ENCODE measurements at places on chromosomes 7 and 10.

GRCh38 chr10:132884041-132884440 is 58.3 kb downstream of the CFAP46 start:
- DNase-seq = no peak

- no peak for DNase-seq
Measured at GRCh38 chr10:46229144-46229563, 57.6 kb upstream of the ANTXRL start.

- DNase-seq = no peak
Measured at GRCh38 chr7:95204618-95205017, 119.7 kb downstream of the PON1 start.

DNA sequence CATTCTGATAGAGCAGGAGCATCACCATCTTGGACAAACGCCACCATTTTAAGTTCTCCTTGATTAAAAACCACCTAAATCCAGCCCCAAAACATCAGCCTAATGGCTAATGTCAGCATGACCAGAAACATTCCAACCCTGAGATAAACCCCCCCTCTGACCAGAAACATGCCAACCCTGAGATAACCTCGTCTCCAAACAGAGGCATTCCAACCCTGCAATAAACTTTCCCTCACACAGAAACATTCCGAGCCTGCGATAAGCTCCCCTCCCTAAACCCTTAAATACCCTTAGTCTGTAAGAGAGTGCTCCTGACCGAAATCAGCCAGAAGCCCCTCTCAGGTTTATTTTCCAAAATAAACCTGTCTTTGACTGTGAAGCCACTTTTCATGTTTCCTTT is 76.5 kb downstream of the ADARB2 start:
- no peak for DNase-seq

DNA sequence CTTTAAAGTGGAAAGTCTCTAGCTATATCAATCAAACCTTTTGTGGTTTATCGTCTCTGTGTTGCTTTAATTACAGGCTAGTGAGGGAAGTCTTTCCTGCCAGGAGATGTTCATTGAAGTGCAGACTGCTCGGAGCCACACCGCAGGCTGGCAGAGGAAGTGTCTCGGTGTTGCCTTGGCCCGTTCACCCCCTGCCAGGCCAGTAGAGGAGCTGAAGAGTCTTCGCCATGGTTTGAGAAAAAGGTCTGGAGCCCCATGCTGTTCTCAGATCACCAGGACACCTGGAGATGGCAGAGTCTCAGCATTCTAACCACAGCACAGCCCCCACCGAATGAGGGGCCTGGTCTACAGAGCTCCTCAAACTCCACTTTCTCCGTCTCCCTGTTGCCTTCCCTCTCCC is 275.9 kb upstream of the PLPP4 start:
- no peak for DNase-seq

DNA sequence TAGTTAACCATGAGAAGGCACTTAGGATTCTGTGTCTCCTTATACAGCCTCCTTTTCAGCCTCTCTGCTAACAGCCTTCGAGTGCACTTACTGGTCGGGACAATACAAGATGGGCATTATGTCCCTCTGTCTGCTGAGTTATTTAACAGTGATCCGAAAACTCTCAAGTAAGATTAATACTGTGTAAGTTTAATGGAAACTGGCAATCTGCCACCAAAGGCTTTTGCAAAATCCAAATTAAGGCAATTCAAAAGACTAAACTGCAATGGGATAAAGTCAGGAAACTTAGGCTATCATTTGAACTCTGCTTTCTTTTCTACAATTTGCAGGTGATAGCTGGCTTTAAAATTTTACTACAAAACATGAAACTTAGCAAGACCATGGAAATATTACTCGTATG is 477.8 kb downstream of the TFEC start:
- no peak for DNase-seq

- DNase-seq = no peak
Measured at GRCh38 chr7:75866489-75867389, 12.1 kb upstream of the RHBDD2 start.

DNA sequence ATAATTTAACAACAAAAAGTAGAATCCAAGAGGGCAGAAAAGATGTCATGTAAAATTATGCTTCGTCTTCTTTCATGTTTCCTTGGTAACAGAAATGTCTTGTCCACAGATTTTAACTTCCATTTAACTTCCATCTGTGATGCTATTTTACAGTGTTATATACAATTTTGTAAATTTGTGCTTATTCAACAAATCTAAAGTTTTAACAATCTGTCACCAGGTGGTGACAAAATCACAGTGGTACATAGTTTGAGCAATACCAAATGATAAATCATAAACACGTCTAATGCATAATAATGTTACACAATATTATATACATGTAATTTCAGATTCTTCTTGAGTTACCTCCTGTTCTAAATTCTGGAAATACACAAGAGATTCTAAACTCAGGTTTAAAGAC is 784.4 kb upstream of the CELF2 start:
- no peak for DNase-seq

GRCh38 chr7:70711452-70711851 is 420.5 kb upstream of the GALNT17 start:
- DNase-seq = no peak

DNA sequence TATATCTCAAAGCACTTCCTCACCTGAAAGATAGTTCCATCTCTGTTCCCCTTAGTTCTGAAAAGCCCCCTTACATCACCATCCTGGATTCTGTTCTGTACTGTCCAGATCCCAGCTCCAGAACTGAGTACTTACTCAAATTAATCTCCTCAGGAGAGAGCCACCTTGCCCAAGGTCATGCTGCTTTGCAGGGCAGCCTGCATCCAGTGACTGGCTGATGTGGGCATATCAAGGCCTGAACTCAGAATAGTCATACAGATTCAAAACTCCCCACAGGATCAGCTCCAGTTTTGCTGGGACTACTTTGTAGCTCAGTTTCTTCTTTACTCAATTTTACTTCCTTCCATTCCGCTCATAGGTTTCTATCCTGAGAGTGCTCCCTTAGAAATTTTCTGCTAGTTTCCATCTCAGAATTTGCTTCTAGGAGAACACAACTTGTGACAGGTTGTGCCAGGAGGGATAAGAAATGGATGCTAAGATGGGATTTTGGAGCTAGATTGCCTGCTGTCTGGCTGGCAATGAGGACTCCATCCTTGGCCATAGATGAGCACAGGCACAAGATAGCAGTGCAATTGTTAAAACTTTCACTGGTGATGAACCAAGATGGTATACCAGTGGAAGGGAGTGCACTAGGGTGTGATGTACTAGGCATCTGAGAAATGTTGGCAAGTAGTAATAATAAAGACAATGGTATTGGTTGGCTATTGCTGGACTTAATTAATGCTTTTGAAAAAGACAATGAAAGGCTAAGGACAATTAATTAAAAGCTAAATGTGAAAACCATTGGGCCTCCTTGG is 17.3 kb downstream of the SRGN start:
- no peak for DNase-seq

- DNase-seq = peak; percentile 78
Measured at GRCh38 chr10:133274751-133275683, 1.7 kb downstream of the ADAM8 start.

- DNase-seq = no peak
Measured at GRCh38 chr7:133672866-133673265, 420.0 kb downstream of the EXOC4 start.

DNA sequence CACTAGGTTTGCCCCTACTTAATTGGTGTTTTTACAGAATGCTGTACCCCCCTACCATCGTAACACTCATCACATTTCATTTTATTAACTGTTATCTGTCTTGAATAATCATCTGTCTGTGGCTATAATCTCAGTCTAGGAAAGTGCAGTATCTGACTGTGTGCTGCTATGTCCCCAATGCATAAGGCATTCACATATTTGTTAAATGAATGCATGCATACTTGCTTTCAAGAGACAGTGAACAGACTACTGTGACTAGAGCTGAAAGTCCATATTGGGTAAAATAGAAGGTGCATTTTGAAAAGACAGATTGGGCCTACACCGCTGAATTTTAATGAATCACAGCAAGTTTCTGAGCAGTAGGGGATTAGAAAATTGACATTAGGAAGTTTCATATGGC is 112.3 kb downstream of the ARHGAP12 start:
- no peak for DNase-seq

DNA sequence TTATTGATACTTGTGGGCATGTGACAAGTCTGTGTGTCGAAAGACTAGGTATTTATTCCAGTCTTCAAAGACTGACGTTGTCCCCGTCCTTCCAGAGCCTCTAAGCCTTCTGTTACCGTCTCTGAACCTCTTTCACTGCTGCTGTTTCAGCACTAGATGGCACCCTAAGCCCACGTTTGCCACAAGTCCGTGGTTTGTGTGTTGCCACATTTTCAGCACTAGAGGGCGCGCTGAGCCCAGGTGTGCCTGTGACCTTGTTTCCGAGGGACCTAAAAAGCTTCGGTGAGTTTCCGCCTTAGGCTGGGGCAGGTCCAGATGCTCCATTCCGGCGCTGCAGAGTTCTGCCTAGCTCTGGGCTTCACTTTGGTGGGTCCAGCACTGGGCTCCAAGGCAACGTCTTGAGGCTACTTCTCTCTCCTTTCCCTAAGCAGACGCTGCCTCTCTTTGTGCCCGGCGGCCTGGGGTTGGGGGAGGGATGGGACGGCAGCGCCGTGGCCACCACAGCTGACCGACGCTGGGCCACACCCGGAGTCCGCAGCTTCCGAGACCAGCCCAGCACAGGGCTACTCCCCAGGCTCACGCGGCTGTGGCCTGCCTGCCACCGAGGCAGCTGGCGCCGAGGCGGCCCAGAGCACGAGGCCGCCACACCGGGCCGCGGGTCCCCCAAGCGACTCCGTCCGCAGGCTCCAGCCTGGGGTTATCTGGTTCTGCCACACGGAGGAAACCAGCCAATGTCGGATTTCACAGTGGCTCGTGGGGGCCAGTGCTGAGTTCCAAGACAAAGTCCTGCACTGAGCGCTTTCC is 520.2 kb downstream of the REEP3 start:
- peak; percentile 28 for DNase-seq

- no peak for DNase-seq
Measured at GRCh38 chr10:44382131-44382858, 2.6 kb downstream of the CXCL12 start.

- DNase-seq = no peak
Measured at GRCh38 chr7:158371856-158372255, 215.8 kb downstream of the PTPRN2 start.

GRCh38 chr10:124379609-124380193 is 39.0 kb downstream of the OAT start:
- DNase-seq = no peak

DNA sequence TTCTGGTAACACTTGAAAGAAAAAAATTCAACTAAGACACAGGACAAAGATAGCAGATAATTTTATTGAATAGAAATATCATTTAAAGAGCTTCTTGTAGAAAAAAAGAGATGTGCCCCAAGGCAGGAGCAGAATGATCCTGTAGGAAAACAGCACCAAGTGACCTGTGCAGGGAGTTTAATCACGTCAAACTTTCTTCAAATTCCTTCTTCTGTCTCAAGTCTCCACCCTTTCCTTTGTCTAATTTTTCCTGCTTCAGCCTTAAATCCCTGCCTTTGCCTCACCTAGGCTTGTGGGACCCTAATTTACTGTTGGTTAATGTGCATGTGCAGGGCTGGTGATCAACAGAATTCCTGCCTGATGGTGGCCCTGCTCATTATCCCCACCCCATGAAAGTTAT is 481.4 kb downstream of the IPMK start:
- DNase-seq = no peak

GRCh38 chr7:19090526-19090925 is 26.9 kb downstream of the TWIST1 start:
- no peak for DNase-seq

- DNase-seq = no peak
Measured at GRCh38 chr7:28700096-28700495, 258.0 kb downstream of the TRIL start.

DNA sequence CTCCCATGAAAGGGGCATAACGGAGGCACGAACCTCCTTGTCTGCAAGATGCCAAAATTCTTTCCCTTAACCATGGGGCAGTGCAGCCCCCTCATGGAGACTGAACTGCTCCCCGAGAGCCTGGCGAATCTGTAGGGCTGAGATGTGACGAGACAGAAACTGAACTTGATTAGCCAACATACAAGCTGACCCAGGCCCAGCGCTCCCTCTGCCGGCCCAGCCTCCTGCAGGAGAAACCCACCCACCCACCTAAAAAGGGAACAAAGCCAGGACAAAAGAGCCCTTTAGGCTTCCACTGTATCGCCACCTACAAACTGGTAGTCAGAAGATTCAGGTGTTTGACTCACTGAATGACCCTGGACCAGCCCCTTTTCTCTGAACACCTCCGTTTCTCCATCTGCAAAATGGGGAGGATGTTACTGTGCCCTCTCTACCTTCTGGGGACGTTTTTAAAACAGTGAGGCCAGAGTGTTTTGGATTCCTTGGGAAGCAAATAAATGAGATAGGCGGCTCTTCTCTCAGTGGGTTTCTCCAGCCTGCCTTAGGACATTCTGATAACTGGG is 58.4 kb downstream of the C10orf105 start:
- no peak for DNase-seq

GRCh38 chr7:141113131-141113530 is 39.3 kb downstream of the TMEM178B start:
- DNase-seq = no peak

DNA sequence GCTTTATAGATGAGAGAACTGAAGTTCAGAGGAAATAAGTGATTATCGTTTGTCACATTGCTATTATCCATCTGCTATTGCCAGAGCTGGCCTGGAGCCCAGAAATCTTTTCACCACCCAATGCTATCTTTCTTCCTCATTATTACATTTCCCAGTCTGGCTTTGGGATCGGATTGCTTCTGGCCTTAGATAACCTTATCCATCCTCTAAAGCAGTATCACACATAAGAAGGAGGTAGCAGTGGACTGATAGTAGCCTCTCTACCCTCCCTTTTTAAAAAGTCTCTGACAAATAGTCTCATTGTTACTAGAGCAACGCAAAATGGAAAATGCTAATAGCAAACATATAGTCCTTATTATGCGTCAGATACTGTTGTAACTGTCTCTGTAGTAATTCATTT is 1.3 kb upstream of the CLDN12 start:
- DNase-seq = no peak

- no peak for DNase-seq
Measured at GRCh38 chr7:50868426-50869100, 85.9 kb upstream of the GRB10 start.

DNA sequence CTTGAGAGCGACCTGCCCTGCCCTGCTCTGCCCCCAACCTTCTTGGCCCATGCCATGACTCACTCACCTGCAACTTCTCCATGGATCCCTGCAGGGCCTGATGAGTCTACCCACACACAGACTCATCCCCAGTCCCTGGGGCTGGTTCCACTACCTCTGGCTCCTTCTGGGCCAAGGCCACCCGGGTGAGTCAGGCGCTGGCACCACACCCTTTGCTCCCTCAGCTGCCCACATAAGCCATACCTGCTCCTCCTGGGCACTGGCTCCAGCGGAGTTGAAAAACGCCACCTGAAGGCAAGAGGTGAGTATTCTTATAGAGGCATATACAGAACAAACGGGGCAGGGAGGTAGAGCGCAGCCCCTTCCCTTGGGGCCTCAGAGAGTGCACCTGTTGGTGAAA is 16.2 kb upstream of the MTPAP start:
- DNase-seq = no peak

- DNase-seq = no peak
Measured at GRCh38 chr7:82625377-82625776, 181.8 kb upstream of the CACNA2D1 start.

Data from stimulated activated CD8-positive, alpha-beta memory T cell treated with anti-CD3 and anti-CD28 coated beads, Interleukin-4, amount 100 ng/mL, for 4 hours (primary cell).